ENCODE measurements at places on chromosomes 4 and X. TPM values are rescaled to one million over a fixed set of nuclear protein-coding genes. Genes with fewer than 3 reads are reported as not detected.

RHOXF2 gene
- total RNA-seq: not detected

SLC10A6 gene
- total RNA-seq: not detected

CT45A2 gene
- not detected for total RNA-seq

TCEAL2 gene
- not detected for total RNA-seq

MAGED1 gene
- 42.0 TPM for total RNA-seq

NXF2B gene
- not detected for total RNA-seq

P2RY10 gene
- total RNA-seq: 69.7 TPM

HGFAC gene
- not detected for total RNA-seq

Data from T-helper 2 cell treated with Interferon-gamma antibody and Interleukin-4, amounts not matched to agents 100 ng/mL and 5 ng/mL, for 36 hours (primary cell).